ENCODE measurements at places on chromosomes 5 and 9. TPM values are rescaled to one million over a fixed set of nuclear protein-coding genes. Genes with fewer than 3 reads are reported as not detected.

UGT3A2 gene
- not detected for total RNA-seq

LCN6 gene
- total RNA-seq: not detected

LCN10 gene
- 1.7 TPM for total RNA-seq

IL3 gene
- total RNA-seq: 140 TPM

DMRT2 gene
- 1.2 TPM for total RNA-seq

EGFLAM gene
- total RNA-seq: not detected

ORM2 gene
- not detected for total RNA-seq

GDF9 gene
- not detected for total RNA-seq

SLC12A2 gene
- total RNA-seq: 21.9 TPM

PCDHGC5 gene
- not detected for total RNA-seq

PNPLA7 gene
- total RNA-seq: 1.6 TPM

NR3C1 gene
- 51.3 TPM for total RNA-seq

CCNO gene
- total RNA-seq: 0.27 TPM

CDH9 gene
- not detected for total RNA-seq

TCF7 gene
- total RNA-seq: 10.0 TPM

DBN1 gene
- 28.7 TPM for total RNA-seq

IFNA13 gene
- total RNA-seq: not detected

HRCT1 gene
- not detected for total RNA-seq

SAP30L gene
- total RNA-seq: 35.9 TPM

GMCL2 gene
- total RNA-seq: not detected

KCNIP1 gene
- not detected for total RNA-seq

ACSL6 gene
- total RNA-seq: 34.0 TPM

GHR gene
- not detected for total RNA-seq

PCDHB2 gene
- 0.11 TPM for total RNA-seq

S1PR3 gene
- 7.1 TPM for total RNA-seq

MAML1 gene
- total RNA-seq: 38.3 TPM

C9orf78 gene
- total RNA-seq: 59.6 TPM

BICD2 gene
- total RNA-seq: 23.6 TPM

ADAM19 gene
- 229 TPM for total RNA-seq

TSC1 gene
- total RNA-seq: 29.1 TPM

GABRA1 gene
- total RNA-seq: not detected

SOHLH1 gene
- not detected for total RNA-seq

PCDHGA6 gene
- total RNA-seq: 0.48 TPM

PROP1 gene
- not detected for total RNA-seq

PCDHB4 gene
- total RNA-seq: not detected

MYMK gene
- total RNA-seq: not detected

NR2F1-AS1 gene
- total RNA-seq: not detected

SLIT3 gene
- 8.1 TPM for total RNA-seq

PCDHGB7 gene
- total RNA-seq: 0.23 TPM

KIAA1958 gene
- 10.7 TPM for total RNA-seq

FAM221B gene
- total RNA-seq: not detected

OLFML2A gene
- 0.11 TPM for total RNA-seq

UBAP2 gene
- 52.8 TPM for total RNA-seq

PKN3 gene
- total RNA-seq: 28.0 TPM

CCL27 gene
- 0.55 TPM for total RNA-seq

TPPP gene
- total RNA-seq: 0.11 TPM

PRDM9 gene
- total RNA-seq: not detected

POC5 gene
- total RNA-seq: 16.5 TPM

PCDHGA2 gene
- 0.11 TPM for total RNA-seq

TMEM267 gene
- 20.1 TPM for total RNA-seq
